ENCODE measurements at places on chromosomes 5 and 9.
A peak's percentile ranks its signal among the peaks of the same experiment; 100 is the strongest.

DNA sequence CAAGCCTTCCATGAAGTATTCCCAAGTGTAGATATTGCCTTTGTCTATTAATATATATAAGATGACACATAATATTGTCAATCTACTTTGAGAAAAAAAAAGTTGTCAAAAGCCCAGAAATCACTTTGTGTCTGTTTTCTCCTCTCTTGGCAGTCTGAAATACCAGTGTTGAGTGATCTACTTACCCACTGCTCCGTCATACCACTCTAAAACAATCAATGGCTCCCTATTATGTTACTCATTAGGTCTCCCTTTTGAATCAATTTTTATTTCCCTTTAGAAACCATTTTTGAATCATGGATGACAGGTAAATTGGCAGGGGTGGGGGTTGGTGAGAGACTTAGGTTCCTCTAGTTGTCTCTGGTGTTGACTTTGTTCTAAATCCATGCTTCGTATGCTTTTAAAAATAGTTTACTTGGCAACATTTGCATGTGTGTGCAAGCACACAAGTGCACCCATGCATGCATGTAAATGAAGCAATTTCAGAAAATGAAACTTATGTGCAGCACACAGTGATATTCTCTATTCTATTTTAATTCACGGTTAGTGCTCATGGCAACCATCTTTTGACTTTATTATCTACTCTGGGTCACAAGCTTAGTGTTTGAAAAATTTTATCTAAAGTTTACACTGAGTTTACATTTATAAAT is 378.9 kb downstream of the RAB3C start:
- DNase-seq = no peak

DNA sequence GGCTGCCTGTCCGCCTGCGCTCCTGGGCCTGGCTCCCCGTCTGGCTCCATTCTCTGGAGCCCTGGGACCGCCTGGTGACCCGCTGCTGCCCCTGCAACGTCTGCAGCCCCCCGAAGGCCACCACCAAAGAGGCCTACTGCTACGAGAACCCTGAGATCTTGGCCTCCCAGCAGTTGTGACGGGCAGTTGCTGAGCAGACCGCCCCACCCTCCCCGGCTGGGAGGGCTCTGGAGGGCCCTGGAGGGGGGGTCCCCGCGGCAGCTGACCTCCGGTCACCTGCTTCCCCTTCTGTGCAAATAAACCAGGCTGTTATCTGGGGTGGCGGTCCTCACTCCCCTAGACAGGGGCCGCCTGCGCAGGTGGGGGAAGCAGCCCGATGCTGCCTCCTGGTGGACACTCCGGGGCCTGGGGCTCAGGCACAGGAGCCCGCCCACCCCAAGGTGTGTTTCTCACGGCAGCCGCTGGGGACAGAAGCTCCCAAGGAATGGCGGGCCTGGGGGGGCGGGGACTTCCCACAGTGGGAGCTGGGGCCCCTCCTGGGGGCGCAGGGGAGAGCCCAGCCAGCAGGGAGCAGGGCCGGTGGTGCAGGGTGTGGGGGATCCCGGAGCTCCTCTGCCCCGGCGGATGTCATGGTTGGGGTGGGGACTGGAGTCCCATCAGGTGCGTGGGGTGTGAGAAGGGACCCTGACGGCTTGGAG is 4.7 kb upstream of the TUBB4B start:
- peak; percentile 52 for DNase-seq

DNA sequence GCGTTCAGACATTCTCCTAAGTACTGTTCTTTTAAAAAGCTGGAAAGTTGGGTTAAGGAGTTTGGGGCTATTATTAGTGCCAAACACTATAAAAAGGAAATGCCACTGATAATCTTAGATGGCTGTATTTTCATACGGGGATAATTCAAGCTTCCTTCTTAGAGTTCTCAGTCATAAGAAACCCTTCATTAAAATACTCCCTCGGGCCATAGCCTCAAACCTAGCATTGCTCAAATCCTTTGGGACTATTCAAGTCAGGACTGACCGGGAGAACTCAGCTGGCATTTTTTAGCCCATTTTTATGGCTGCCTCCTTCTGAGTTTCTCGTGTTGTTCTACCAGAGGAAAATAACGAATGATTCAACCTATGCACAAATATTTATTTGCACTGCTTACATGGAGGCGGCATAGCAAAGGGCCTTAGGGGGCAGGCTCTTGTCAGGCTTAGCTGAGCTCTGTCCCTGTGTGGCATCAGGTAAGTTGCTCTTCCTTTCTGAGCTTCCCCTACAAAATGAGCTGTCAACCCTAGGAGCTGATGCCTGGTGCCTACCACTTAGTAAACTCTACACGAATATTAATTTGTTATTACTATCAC is 33.5 kb upstream of the ADAM19 start:
- no peak for DNase-seq

DNA sequence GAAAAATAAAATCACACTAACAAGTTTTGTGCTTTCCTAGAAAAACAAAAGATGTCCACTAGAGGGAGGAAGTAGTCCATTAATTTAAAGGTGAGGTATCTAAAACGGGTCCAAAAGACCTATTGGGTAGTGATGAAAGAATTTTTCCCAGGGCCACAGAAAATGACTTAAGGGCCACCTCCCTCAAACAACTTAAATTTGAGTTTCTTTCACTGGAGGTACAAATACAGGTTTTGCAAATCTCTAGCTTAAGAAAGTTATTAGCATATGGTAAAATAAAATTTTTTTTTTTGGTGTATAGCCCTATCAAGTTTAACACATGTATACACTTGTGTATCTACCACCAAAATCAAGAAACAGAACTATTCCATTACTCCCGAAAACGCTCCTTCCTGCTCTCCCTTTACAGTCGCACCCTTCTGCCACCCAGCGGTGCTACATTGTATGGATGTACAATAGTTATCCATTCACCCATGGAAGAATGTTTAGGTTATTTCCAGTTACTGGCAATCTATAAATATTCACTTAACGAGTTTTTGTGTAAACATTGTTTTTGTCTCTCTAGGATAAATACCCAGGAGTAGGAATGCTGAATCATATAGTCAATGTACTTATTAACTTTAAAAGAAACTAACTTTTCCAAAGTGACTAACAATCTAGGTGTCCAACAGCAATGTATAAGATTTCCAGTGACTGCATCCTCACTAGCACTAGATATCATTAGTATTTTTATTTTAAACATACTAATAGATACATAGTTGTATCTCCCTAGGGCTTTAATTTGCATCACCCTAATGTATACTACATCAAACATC is 21.9 kb downstream of the DEPDC1B start:
- DNase-seq = no peak

- no peak for DNase-seq
Observed at GRCh38 chr9:134955801-134956200, 38.1 kb upstream of the FCN1 start.

- peak; percentile 21 for DNase-seq
Observed at GRCh38 chr5:163347671-163348070, 89.7 kb upstream of the CCNG1 start.

GRCh38 chr9:32986971-32987370 is 14.5 kb downstream of the APTX start:
- no peak for DNase-seq

DNA sequence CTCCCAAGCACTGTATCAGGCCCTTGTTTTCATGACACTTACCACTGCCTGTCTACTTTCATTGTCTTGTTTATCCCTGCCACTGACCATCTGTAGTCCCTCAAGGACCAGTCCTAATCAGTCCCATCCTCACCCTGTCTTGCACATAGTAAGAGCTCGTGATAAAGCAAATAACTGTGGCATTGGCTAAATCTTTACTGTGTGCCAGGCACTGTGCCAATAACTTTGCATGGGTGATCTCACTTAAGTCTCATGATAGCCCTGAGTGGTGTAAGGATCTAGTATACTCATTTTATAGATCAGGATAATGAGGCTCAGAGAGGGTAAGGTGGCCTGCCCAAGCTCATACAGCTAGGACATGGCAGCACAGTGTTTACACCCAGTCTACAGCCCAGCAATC is 5.6 kb downstream of the CDX1 start:
- no peak for DNase-seq

- DNase-seq = no peak
Observed at GRCh38 chr9:123984802-123985201, 26.8 kb upstream of the LHX2 start.

DNA sequence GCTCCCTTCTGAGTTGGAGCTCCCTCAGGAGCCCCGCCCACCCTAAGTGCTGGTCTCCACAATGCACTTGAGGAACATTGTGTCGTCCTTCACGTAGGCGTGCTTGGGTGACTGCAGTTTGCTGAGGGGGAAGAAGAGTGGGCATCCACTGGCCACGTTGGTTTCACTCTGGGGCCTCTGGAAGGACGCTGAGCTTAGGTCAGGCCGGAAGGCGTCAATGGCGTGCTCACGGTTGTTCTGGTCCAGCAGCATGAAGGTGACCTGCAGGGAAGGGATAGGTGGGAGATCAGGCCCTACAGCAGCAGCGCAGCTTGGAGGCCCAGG is 21.7 kb downstream of the TRAF1 start:
- DNase-seq = no peak

- no peak for DNase-seq
Observed at GRCh38 chr5:150266871-150267291, 22.7 kb downstream of the CAMK2A start.

DNA sequence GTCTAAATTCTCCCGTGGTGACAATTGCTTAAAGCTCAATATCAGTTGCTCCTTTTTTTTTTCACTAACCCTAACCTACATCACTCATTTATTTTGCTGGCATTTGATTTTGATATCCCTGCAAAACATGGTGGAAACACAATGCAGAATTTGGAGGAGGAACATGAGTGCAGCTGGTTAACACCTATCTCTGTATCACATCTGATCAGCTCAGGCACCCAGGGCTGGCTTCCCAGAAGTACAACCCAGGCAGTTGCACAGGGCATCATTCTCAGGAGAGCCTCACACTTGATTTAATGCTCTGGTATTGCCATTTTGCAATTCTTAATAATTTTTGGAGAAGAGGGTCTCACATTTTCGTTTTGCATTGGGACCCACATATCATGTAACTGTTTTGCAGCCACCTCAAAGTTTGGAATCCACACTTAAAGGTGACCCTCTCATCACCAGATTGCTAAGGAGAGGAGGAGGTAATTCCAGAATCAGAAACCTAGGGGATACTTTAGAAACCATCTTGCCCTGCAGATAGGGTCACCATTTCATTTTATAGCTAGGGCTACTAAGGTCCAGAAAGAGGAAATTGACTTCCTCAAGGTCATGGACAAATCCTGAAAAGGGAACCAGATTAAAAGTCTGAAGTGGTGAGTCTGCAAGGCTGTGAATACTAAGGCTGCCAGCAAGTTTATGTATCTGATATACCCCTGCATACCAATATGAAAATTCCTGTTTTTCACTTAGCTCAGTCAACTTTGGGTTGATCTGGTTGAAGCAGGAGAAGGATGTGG is 19.3 kb upstream of the ADAM19 start:
- no peak for DNase-seq

GRCh38 chr5:6632324-6632887 is 438 bp downstream of the NSUN2 start:
- DNase-seq = no peak

DNA sequence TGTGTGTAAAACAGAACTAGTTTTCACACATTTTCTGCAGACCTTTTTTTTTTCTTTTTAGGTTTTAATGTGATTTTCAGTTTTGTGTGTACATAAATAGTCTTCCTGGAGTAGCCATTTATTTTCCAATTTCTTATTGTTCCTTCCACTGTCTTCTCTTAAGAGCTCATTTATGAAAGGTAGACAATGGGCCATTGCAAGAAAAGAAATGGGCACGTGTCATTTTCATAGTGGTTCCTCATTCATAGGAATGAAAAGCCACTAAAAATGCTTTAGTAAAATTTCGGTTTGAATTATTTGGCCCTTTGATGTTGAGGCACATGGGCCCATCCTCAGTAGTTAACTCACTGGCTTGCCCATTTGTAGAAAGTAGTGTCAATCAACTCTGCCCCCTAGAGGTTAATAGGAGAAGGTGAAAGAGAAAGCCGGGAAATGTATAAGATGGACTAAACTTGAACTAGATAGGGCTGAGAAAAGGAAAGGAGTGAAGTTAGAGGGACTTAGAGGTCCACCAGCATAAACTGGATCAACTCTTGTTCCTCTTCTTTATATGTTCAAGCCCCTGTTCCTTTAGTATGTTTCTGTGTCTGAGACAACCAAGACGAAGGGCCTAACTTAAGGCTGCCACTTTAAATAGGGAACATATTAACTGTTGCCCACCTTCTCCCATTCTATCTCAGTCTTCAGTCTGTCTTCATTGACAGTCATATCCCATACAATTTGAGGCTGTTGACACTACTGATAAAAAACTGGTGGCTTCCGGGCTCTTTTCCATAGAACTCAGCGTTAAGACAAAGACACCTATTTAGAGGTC is 72.6 kb downstream of the SMARCA2 start:
- no peak for DNase-seq

GRCh38 chr5:110852053-110852452 is 113.2 kb downstream of the SLC25A46 start:
- no peak for DNase-seq

DNA sequence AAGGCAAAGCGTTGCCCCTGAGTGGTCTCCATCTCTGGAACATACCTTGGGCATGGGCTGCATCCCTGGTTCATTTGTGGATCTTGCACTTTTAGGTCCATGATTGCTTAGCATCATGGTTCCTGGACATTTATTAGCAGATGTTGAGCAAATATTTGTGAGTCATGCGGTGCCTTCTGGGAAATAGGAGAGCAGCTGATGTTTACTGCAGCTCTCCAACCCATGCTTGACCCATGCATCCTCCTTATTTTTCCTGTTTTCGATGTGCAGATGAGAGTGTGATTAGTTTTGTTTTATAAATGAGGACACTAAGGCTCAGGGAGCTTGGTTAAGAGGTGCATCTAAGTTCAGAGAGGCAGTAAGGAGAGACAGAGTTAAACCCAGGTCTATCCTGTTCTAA is 253.7 kb downstream of the ICE1 start:
- DNase-seq = no peak

- DNase-seq = no peak
Observed at GRCh38 chr9:95017062-95017461, 290.6 kb downstream of the AOPEP start.

- no peak for DNase-seq
Observed at GRCh38 chr5:126094991-126095390, 328.2 kb upstream of the GRAMD2B start.
